Eye (tissue), 1 donor: ENCODE measurements at places on chromosomes 3 and 15.
A peak's percentile ranks its signal among the peaks of the same experiment; 100 is the strongest.

DNA sequence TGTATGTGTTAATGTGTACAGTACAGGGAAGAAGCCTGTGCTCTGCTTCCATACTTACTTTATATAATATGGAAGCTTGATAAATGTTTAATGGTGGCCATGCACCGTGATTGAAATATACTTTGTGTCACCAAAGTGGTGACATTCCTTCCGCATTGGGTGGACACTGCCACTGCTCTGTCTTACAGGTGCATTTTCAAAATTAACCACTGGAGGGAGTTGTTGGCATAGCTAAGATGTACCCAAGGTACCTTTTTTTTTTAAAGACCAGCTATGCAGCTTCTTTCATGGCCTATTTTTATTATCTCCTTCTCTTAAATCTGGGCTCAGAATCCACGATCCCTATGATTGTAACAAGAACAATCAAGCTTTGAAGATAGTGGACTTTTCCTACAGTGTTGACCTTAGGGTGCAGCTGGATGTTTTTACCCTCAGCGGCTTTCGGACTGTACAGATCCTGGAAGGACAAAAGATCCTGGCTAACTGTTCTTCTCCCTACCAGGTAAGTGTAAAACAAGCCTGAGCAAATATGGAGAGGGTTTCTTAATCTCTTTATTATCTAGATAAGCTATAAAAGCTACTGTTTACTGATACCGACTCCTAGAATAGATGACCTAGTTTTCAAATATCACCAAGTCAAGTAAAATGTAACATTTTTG is 21.6 kb upstream of the PAK6 start:
- DNase-seq, result peak; percentile 94

- no peak for DNase-seq
These were observed 181.1 kb downstream of the MYRIP start for GRCh38 chr3:39990532-39990931.

DNA sequence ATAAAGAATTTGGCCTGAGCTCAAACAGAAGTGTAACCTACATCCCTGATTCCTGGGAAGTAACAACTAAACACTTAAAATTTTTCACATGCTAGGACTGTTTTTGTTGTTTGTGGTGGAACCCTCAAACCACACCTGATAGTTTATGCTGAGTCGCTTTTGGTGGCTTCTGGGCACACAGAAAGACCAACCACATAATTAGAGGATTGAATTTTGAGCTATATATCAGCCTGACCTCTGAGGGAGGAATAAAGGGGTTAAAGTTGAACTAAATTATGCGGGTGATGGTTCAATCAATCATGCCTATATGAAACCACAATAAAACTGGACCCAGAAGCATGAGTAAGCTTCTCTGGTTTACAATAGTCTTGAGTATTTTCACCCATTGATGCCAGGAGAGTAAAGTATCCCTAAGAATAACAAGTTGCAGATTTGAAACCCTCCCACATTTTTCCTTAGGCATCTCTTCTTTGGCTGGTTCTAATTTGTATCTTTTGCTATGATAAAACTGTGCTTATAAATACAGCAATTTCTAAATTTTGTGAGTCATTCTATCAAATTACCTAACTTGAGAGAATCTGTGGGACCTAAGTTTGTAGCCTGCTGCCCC is 1304.5 kb upstream of the GBE1 start:
- DNase-seq, result no peak

GRCh38 chr3:32632533-32633265 is 52.3 kb upstream of the CNOT10 start:
- no peak for DNase-seq

- DNase-seq, result no peak
These were observed 53.7 kb downstream of the CD47 start for GRCh38 chr3:108036984-108037741.

DNA sequence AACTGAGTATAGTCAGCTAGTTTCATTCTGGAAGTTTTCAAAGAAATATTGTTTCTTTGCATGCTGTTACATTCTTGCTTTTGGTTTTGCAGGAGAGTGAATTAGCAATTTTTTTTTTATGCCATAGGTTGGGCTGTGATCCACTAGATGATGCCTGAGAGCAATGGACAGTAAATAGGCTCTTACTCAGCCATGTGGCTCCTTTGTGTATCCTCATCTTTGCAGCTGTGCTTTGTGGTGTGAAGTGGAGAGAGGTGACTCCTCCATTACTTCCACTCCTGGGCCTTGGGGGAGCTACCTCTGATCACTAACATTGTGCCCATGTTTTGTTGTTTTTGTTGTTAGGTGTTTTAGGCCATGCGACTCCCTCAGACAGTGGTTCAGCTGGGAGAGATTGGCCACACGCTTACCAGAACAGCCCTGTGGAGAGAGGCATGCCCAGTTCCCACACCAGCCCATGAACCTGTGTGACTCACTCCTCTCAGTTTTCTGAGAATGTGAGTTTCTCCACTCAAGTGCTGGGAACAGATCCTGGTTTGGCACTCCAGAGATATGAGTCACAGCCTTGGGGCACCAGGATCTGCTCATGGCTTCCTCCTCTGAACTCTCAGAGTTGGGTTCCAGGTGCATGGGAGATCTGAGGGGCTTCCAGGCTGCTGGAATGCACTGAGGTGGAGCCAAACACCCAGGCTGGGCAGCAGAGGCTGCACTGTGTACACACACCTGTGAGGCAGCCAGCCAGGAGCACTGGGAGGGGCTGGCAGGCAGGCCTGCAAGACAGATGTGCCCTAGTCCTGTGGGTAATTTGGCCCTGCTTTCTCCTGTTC is 785.3 kb downstream of the ROBO2 start:
- DNase-seq, result no peak

GRCh38 chr15:57340682-57341259 is 35.5 kb upstream of the CGNL1 start:
- DNase-seq, result peak; percentile 81
